Hair follicular keratinocyte (primary cell): ENCODE measurements at places on chromosomes 12 and 14. TPM values are rescaled to one million over a fixed set of nuclear protein-coding genes. Genes with fewer than 3 reads are reported as not detected.

RERGL gene
- not detected in 2 replicates for total RNA-seq

LRP6 gene
- total RNA-seq: 7.4 TPM in 2 replicates

KRT83 gene
- not detected in 2 replicates for total RNA-seq

FSCB gene
- total RNA-seq: not detected in 2 replicates

B4GALNT3 gene
- total RNA-seq: 10.5 and 14.4 TPM in 2 replicates

LPAR5 gene
- 15.7 and 17.6 TPM in 2 replicates for total RNA-seq
